ENCODE measurements at places on chromosomes 16 and 17.

DNA sequence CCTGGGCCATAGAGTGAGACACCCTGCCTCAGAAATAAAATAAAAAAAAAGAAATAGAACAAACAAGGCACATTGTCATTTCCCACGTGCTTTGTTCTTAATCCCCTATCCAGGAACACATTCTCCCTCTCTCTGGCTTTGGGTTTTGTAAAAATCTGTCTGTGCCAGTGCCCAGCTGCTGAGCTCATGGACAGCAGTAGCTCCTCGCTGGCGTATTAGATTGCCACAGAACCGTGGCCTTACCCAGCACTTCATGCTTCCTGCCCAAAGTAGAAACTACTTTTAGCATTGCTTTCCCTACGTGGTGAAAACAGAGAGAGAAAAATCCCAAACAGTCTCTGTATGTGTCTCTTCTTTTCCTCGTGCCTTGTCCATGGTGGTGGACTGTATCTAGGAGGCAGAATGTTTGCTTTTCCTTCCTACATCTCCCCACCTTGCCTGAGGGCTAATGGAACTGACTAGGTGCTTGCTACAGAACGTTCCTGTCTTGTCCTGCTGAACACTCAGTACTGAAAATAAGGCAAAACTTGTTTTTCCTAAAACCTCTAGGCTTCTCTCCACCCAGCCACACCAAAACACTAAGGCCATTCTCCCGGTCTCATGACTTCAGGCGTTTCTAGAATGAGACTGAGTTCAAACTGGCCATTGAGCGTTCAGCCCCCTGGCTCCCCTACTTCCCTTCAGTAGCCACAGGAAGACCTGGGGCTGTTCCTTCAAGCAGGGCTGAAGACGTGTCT, 26.1 kb downstream of the MNT start:
- no peak for DNase-seq

DNA sequence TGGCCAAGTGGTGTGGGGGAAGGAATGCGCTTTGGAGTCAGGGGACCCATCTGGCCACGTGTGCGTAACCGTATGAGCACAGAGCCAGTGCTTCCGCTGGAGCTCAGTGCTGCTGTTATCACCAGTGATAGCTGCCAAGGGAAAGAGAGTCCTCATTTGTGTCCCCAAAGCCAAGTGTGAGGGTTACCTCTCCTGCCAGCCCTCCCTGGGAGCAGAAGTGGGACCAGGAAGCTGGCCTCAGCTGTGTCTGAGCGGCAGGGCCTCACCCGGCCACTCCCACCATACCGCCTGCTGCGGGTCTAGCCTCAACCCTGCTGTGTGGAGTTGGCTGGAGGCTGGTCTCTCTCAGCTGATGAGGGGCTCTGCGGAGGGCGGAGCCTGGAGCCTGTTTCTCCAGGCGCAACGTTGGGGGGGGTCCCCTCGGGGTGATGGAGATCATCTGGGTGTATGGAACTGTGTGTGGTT, 44.5 kb downstream of the MEAK7 start:
- DNase-seq: no peak

- no peak for DNase-seq
Observed at GRCh38 chr17:79609049-79609589, 1.7 kb downstream of the RBFOX3 start.

DNA sequence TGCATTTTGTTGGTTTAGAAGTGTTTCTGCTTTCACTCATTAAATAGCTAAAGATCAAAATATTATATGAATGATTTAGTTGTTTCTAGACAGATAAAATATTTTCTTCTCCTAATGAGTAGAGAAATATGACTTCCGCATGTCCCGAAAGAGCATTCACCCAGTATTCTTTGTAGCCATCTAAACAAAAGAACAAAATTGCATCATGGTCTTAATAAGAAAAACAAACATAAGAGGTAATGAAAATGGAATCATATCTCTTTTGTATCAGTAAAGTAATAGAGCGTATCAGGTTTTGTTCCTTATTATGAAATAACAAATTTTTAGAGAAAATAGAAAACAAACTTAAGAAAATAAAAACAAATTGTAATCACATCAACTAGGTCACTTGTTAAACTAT, 16.1 kb upstream of the KCNJ2 start:
- DNase-seq: no peak

DNA sequence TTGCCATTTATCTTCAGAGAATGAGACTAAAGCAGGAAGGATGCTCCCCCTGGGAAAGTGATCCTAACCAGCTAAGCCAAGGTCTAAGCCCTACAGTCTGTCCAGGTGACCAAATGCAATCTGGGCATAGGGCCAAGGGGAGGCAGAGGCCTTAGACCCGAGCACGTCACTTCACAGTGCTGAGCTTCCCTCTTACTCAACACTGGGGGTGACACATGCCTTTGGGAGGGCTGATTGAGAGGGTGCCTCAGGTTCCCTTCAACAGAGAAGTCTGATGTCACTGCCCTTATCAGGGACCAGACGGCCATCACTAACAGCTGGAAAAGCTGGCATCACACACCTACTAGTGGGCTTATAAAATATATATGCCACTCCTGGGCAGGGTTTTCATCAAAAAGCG, 4.0 kb downstream of the CIAO2B start:
- DNase-seq: no peak

- no peak for DNase-seq
Observed at GRCh38 chr16:88710556-88710955, 4.3 kb downstream of the CTU2 start.

GRCh38 chr17:4944163-4944553, 4.1 kb downstream of the RNF167 start:
- DNase-seq: peak; percentile 27

Measured in cerebellar cortex (tissue), 1 donor.